ENCODE measurements at places on chromosomes 7 and 10.

DNA sequence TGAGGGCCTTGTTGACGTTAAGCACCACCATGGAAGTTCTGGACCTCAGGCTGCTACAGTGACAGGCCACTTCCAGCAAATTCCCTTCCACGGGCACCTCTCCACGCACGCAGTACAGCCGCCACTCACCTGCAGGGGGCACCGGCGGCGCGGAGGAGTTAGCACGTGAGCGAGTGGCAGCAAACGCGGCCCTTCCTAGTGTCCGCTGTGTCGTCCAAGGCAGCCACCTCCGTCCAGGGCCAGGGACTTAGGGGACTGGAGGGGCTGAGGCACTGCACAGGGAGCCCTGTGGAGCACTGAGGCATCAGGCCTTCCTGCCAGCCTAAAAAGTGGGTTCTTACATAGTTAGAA, 164.4 kb downstream of the SVIL start:
- DNase-seq, result no peak

- no peak for DNase-seq
Observed at GRCh38 chr7:117435475-117436043, 8.3 kb upstream of the ASZ1 start.

DNA sequence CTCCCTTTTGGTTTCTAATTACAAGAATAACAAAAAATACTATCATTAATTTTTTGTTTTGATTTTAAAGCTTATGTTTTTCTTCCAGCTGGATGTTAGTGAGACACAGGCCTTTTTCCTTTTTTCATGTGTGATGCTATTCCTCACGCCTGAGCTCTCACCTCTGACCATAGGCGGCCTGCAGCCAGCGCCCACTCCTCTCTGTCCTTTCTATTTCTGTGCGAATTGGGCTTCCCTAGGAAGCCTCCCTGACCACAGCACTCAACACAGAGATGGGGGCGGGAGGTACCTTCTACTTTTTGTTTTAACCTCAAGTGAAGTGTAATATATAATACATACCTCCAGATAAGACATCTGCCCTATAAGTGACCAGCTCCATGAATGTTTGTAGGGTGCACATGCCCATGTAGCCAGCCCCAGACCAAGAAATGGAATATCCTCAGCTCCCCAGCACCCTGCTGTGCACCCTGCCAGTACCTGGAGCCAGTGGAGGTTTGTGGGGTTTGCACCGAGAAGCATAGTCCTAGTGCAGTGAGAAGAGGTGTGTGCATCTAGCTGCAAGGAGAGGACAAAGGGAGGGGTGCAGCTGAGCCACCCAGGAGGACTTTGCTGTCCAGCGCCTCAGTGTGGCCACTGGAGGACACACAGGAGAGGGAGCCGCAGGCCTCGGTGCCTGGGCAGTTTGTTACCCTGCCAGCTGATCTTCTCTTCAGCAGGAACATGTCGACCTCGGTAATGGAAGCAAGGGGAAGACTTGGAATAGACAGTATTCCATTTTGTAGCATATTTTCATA, 38.5 kb downstream of the BNIP3 start:
- DNase-seq, result no peak

GRCh38 chr7:80263333-80263732, 128.7 kb downstream of the GNAI1 start:
- no peak for DNase-seq

- no peak for DNase-seq
Observed at GRCh38 chr7:26937306-26937705, 72.9 kb upstream of the SKAP2 start.

GRCh38 chr10:63071145-63071544, 62.0 kb upstream of the NRBF2 start:
- no peak for DNase-seq

GRCh38 chr7:113175525-113176104, 57.3 kb upstream of the SMIM30 start:
- no peak for DNase-seq

- DNase-seq, result no peak
Observed at GRCh38 chr7:28266402-28266801, 85.8 kb upstream of the JAZF1 start.

- DNase-seq, result no peak
Observed at GRCh38 chr7:94332571-94332970, 62.1 kb upstream of the COL1A2 start.

DNA sequence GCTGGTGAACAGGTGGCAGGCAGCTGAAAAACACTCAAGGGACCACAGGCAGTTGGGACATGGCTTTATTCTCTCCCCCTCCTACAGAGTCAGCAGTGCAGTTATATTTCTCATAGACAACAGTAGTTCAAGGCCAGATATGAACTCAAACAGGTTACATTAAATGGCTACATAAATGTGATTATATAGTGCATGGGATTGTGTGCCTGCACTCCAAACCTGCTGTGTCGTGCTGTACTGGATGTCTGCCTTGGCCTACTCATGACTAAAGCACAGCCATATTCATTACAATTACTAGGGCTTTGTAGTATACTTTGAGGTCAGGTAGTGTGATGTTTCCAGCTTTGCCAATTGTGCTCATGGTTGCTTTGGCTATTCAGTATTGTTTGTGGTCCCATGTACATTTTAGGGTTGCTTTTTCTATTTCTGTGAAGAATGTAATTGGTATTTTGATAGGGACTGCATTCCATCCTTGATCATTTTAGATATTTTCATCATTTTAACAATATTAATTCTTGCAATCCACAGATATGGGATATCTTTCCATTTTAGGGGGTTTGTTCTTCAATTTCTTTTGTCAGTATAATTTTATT, 393.6 kb downstream of the CNTNAP2 start:
- no peak for DNase-seq

- DNase-seq, result no peak
Observed at GRCh38 chr7:44087911-44088838, 5.8 kb upstream of the POLM start.

GRCh38 chr7:151904270-151904669, 27.4 kb upstream of the PRKAG2 start:
- DNase-seq, result no peak

GRCh38 chr10:129972966-129973673, 9.0 kb upstream of the EBF3 start:
- no peak for DNase-seq

All from activated T-cell treated with anti-CD3 and anti-CD28 coated beads for 48 hours (primary cell).